ENCODE measurements at places on chromosomes 4 and X. TPM values are rescaled to one million over a fixed set of nuclear protein-coding genes. Genes with fewer than 3 reads are reported as not detected.
A peak's percentile ranks its signal among the peaks of the same experiment; 100 is the strongest.

GRCh38 chr4:82268826-82269193 is 105.0 kb downstream of the HNRNPD start:
- no peaks in the 10 kb centered on the region for H3K4me1 ChIP-seq
- peaks cover 25% of the 10 kb centered on the region for H3K27me3 ChIP-seq
- H3K4me3 ChIP-seq, result no peak overlapping the region
- DNase-seq, result no peak
- H3K27ac ChIP-seq, result no peak overlapping the region

The ITIH6 gene
- not detected for total RNA-seq

DNA sequence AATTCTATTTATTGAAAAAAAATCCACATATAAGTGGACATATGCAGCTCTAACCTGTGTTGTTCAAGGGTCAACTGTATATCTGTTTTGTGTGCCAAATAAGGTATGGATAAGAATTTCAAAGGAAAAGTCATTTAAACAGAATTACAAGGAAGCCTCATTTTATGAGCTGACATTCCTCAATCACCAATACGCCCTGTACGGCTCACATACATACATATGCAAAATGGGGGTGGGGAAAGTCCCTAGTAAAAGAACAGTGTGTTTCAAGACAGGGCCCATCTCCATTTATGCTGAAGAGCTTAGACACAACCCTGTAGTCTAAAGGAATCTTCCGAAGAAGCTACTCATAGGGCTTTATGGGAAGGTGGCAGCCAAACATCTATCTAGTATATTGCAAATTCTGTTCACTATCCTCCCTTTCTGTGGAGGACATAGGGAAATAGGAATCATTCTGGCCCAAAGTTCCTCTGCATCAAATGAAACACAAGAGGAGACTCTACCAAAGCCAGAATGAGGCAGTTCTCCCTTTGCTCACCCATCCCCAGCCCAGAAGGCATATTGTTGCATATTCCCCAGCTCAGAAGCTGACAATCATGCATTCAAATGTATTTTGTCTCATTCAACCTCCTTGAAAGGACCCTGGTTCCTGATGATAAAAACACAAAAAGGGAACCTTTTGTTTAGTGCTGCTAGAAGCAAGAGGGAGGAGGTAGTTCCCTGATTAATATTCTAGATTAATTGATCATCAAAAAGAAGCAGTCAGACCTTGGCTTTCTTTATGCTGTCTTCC is 13.7 kb upstream of the ZBTB33 start:
- H3K4me3 ChIP-seq, result no peak overlapping the region
- H3K27me3 ChIP-seq, result no peaks in the 10 kb centered on the region
- H3K36me3 ChIP-seq, result no peaks in the 10 kb centered on the region

DNA sequence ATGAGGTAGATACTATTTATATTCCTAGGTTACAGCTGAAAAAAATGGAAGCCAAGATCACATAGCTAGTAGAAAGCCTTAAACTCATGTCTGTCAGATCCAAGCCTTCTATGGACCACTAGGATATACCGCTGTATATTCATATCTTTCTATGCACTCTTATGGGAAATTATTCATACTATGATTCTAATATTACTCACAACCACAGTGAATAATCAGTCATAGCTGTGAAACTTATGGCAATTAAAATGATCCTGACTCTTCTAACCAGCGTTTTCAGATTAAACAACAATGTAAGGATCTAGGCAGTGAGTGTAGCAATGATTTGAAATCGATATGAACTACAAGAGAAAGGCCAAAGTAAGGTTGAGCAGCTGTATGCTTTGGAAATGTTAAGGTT is 111.0 kb downstream of the RASGEF1B start:
- H3K4me1 ChIP-seq, result no peaks in the 10 kb centered on the region
- no peak overlapping the region for H3K4me3 ChIP-seq
- DNase-seq, result no peak
- no peak overlapping the region for H3K27ac ChIP-seq
- H3K27me3 ChIP-seq, result peaks cover 4% of the 10 kb centered on the region
- no peaks in the 10 kb centered on the region for H3K36me3 ChIP-seq

GRCh38 chr4:9999956-10000561 is 21.2 kb downstream of the SLC2A9 start:
- H3K36me3 ChIP-seq, result no peaks in the 10 kb centered on the region
- H3K27me3 ChIP-seq, result no peaks in the 10 kb centered on the region
- H3K27ac ChIP-seq, result no peak overlapping the region
- DNase-seq, result no peak
- H3K4me1 ChIP-seq, result peaks cover 23% of the 10 kb centered on the region

DNA sequence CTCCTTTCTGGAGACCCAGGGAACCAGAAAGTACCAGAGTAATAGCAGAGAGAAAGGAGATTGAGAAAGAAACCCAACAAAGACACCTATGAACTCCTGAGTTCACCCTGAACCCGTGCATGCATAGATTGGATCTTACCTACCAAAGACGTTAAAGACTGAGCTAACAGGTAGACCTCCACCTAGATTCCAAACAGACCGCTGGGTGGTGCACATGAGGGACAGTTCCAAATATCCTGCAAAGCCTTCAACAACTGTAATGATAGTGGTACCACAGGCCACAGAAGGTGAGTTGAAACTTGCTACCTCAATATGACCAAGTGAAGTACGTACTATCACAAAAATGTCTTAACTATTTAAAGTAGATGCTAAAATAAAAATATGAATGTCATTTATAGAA is 34.0 kb upstream of the NR0B1 start:
- no peaks in the 10 kb centered on the region for H3K27me3 ChIP-seq
- H3K27ac ChIP-seq, result no peak overlapping the region
- DNase-seq, result no peak
- no peak overlapping the region for H3K4me3 ChIP-seq
- H3K4me1 ChIP-seq, result no peaks in the 10 kb centered on the region

The TTC29 gene
- not detected for total RNA-seq

The SMIM31 gene
- total RNA-seq, result not detected

DNA sequence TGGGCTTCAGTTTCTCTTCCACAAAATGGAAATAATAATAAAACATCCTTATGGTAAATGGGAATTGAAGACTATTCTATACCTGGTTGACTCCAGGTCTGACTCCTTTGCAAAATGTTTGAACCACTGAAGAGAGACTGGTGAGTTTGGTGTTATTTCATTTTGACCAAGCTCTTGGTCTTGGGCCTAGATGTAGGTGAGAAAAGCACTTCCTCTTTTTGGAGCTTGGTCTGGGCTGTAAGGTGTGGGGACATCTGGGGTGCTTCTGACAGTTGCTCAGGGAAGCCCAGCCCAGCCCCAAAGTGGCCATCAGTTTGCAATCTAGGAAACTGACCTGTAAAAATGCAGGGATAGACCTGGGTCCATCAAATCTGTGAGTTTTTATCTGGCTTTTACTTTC is 26.8 kb upstream of the SOD3 start:
- peaks cover 19% of the 10 kb centered on the region for H3K4me1 ChIP-seq
- no peak for DNase-seq
- H3K27ac ChIP-seq, result no peak overlapping the region
- H3K36me3 ChIP-seq, result no peaks in the 10 kb centered on the region
- no peak overlapping the region for H3K4me3 ChIP-seq

- DNase-seq, result peak; percentile 19
- no peak overlapping the region for H3K4me3 ChIP-seq
- H3K27me3 ChIP-seq, result no peaks in the 10 kb centered on the region
- peaks cover 38% of the 10 kb centered on the region for H3K4me1 ChIP-seq
- H3K36me3 ChIP-seq, result no peaks in the 10 kb centered on the region
Observed at GRCh38 chrX:109709129-109709631, 23.9 kb downstream of the ACSL4 start.

DNA sequence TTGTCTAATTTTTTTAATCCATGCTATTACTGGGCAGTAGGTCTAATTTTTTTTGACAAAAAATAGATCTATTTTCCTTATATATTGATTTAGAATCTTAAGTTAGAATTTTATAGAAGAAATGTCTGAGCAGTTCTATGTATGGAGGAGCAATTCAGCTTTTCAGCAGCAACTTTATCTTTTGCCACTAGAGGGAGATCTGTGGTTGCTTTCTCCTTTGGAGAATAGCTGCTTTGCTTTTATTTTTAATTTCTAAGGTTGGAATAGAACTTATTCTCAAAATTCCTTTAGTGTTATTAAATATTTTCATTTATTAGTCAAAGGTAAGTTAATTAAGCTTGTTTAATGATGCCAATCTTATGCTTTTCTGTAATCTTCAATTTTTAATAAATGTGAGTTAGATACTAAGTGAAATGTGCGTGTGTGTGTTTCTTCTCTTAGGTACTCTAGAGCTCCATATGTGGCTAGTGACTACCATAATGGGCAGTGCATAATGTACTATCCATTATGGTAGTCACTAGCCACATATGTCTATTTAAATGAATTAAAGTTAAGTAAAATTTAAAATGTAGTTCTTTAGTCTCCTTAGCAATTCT is 29.3 kb downstream of the FAM199X start:
- H3K36me3 ChIP-seq, result no peaks in the 10 kb centered on the region
- H3K4me3 ChIP-seq, result no peak overlapping the region
- no peaks in the 10 kb centered on the region for H3K4me1 ChIP-seq
- peak; percentile 1 for DNase-seq

The PTTG2 gene
- total RNA-seq, result not detected

The ERVMER34-1 gene
- total RNA-seq, result 17.5 TPM

GRCh38 chr4:37455301-37456131 is 211.0 kb downstream of the NWD2 start:
- no peaks in the 10 kb centered on the region for H3K27me3 ChIP-seq
- no peak for DNase-seq
- no peaks in the 10 kb centered on the region for H3K36me3 ChIP-seq
- H3K27ac ChIP-seq, result no peak overlapping the region
- no peak overlapping the region for H3K4me3 ChIP-seq
- H3K4me1 ChIP-seq, result no peaks in the 10 kb centered on the region

GRCh38 chr4:153785910-153786721 is 2.8 kb downstream of the SFRP2 start:
- H3K4me1 ChIP-seq, result no peaks in the 10 kb centered on the region
- H3K27me3 ChIP-seq, result peaks cover 7% of the 10 kb centered on the region
- no peak overlapping the region for H3K27ac ChIP-seq
- no peaks in the 10 kb centered on the region for H3K36me3 ChIP-seq
- no peak overlapping the region for H3K4me3 ChIP-seq
- DNase-seq, result peak; percentile 26

- H3K36me3 ChIP-seq, result no peaks in the 10 kb centered on the region
- no peak overlapping the region for H3K27ac ChIP-seq
- no peak for DNase-seq
- peaks cover 9% of the 10 kb centered on the region for H3K27me3 ChIP-seq
- H3K4me3 ChIP-seq, result no peak overlapping the region
Observed at GRCh38 chr4:38954727-38955126, 77.5 kb downstream of the TMEM156 start.

The DMRTC1 gene
- total RNA-seq, result not detected

- H3K4me3 ChIP-seq, result peak within 1 kb of the TSS; percentile 65
- no peaks in the 10 kb centered on the region for H3K27me3 ChIP-seq
- DNase-seq, result peak; percentile 16
- peak within 1 kb of the TSS; percentile 64 for H3K27ac ChIP-seq
Observed at GRCh38 chrX:129523079-129523911, at the start of gene SMARCA1. TSS of gene SMARCA1 (minus strand) at chrX:129523490. CDS start at chrX:129523370, 120 bp downstream.

GRCh38 chr4:56611501-56611900 is 69.6 kb downstream of the HOPX start:
- DNase-seq, result no peak
- H3K4me3 ChIP-seq, result no peak overlapping the region
- peaks cover 13% of the 10 kb centered on the region for H3K4me1 ChIP-seq
- no peak overlapping the region for H3K27ac ChIP-seq

- H3K4me3 ChIP-seq, result no peak overlapping the region
- DNase-seq, result no peak
- H3K27me3 ChIP-seq, result no peaks in the 10 kb centered on the region
- no peaks in the 10 kb centered on the region for H3K36me3 ChIP-seq
- no peak overlapping the region for H3K27ac ChIP-seq
- no peaks in the 10 kb centered on the region for H3K4me1 ChIP-seq
Observed at GRCh38 chr4:11860996-11861395, 432.3 kb upstream of the HS3ST1 start.

The NUDT11 gene
- total RNA-seq, result not detected

DNA sequence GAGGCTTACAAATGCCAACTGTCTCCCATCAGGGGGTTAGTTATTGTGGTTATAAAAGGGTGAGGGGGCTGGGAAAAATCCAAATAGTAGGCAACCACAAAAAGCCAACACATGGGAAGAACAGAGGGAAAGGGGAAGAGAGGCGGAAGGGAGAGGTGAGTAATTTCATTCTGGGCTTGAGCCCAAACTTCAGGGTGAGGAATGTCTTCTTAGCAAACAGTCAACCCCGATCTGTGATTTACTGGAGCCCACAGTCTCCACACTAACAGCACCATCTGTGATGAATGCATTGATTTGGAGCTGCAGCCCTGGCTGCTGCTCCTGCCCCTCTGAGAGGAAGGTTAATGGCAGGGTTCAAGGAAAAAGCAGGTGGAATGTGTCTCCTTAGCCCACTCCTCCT is 162.2 kb upstream of the GPR101 start:
- no peak for DNase-seq
- no peak overlapping the region for H3K27ac ChIP-seq
- no peaks in the 10 kb centered on the region for H3K4me1 ChIP-seq
- no peak overlapping the region for H3K4me3 ChIP-seq
- H3K27me3 ChIP-seq, result no peaks in the 10 kb centered on the region
- H3K36me3 ChIP-seq, result no peaks in the 10 kb centered on the region

All from HCT116 (cell line).